ENCODE measurements at places on chromosomes 1 and 21.

DNA sequence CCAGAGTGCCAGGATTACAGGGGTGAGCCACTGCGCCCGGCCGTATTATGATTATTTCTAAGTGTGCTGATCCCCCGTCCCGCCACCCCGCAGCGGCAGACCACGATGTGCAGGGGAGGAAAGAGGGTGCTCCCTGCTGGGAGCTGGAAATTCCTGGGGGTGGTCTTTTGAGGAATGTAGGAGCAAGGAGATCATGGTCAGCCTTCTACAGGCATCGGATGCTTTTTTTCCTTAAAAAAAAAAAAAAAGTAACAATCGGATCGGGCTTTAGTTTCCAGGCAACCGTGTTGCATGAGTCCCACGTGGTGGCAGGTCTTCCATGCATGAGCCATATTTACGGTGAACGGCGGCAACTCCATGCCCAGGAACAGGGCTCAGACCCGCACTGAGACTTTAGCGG lies 74.2 kb upstream of the COX20 start:
- DNase-seq, result no peak

GRCh38 chr1:226728448-226728847 lies 10.6 kb downstream of the ITPKB start:
- DNase-seq, result no peak

- no peak for DNase-seq
These were observed 15.0 kb downstream of the CAMSAP2 start for GRCh38 chr1:200753650-200754198.

- no peak for DNase-seq
These were observed 20.4 kb upstream of the SCAF4 start for GRCh38 chr21:31752352-31752751.

DNA sequence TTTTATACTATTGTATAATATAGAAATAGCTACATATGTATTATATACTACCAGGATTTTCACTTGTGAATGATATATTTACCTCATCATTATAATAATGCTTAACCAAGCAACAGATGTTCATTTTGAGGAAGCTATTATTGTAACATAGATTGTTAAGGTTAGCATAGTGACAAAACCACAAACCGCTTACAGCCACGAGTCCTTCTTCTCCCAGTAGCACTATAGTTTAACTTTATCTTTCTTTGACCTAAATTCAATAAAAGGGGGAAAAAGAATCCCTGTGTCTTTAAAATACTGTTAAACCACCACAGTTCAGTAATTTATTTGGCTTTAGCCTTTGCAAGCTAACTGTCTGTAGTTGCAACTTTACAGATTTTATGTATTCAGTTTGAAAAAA lies 1039.4 kb upstream of the B3GALT2 start:
- DNase-seq, result no peak

Data from anterior cingulate cortex (tissue), 58 donors.